ENCODE measurements at places on chromosomes 6 and 20.

GRCh38 chr6:3841066-3841454 lies 8.1 kb upstream of the FAM50B start:
- DNase-seq: no peak

GRCh38 chr6:127069659-127070279 lies 48.7 kb upstream of the RSPO3 start:
- no peak for DNase-seq

- DNase-seq: no peak
Observed at GRCh38 chr6:70797625-70798024, 129.9 kb downstream of the SMAP1 start.

DNA sequence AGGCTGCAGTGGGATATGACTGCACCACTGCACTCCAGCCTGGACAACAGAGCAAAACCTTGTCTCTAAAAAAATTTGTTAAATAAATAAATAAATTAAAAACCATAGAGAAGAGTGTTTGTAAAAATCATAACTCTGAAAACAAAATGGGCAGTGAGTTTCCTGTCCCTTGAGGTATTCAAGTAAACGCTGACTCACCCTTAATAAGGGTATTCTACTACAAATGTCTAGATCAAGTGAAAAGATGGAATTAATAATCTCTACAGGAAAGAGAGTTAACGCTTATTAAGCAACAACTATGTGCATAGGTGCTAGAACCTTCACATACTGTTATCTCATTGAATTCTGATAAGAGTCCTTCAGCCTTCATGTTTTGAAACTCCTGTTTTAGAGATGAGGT lies 19.9 kb upstream of the MBOAT1 start:
- DNase-seq: no peak

DNA sequence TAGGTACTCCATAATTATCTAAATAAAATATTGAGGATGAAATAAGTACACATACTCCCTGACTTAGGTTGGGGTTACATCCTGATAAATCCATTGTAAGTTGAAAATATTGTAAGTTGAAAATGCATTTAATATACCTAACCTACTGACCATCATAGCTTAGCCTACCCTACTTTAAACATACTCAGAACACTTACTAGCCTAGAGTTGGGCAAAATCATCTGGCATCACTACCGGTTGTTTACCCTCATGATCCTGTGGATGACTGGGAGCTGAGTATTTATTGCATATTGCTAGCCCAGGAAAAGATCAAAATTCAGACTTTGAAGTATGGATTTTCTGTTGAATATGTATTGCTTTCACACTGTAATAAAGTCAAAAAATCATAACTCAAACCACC lies 467.3 kb downstream of the C6orf118 start:
- no peak for DNase-seq

- no peak for DNase-seq
Observed at GRCh38 chr6:32047539-32047854, 9.3 kb downstream of the CYP21A2 start.

- no peak for DNase-seq
Observed at GRCh38 chr6:111172563-111172962, 85.3 kb downstream of the SLC16A10 start.

DNA sequence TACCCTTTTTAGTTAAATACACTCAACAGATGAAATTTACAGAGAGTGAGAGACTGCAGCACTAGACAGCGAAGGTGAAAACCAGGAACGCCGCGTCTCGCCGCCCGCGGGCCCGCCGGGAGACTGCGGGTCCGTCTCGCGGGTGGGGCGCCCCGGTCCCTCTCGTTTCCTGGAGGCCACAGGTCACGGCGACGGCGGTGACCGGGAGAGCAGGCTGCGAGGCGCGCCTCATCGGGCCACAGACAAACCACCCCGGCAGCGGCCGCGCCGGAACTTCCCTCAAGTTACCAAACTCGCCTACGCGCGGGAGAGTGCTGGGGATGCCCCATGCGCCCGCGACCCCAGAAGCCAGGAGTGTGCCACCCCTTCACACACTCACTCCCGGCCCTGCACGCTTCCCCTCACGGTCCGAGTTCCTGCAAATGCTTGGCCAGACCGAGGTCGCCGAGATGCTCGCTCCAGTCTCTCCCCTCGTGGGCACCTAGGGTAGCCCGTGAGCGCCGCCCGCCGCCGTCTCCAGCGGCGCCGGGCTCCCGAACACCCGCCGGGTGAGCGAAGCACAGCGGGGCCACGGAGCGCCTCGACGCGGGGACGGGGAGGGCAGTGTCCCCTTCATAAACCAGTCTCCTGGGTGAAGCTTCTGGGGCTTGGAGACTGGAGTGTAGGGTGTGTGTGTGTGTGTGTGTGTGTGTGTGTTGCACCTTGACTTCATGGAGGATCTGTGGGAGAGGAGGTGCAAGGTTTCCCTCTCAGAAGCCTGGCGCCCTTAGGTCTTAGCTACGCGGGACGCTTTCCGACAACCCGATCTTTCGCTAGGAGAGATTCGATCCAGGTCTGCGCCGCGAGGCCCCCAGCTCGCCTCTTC lies 1.4 kb downstream of the BACH2 start:
- DNase-seq: peak; percentile 80
